ENCODE measurements at places on chromosomes 11 and 22.

- no peak for DNase-seq
Observed at GRCh38 chr11:87156970-87157369, 119.2 kb downstream of the TMEM135 start.

GRCh38 chr22:35752863-35753189, 35.2 kb downstream of the APOL5 start:
- no peak for DNase-seq

DNA sequence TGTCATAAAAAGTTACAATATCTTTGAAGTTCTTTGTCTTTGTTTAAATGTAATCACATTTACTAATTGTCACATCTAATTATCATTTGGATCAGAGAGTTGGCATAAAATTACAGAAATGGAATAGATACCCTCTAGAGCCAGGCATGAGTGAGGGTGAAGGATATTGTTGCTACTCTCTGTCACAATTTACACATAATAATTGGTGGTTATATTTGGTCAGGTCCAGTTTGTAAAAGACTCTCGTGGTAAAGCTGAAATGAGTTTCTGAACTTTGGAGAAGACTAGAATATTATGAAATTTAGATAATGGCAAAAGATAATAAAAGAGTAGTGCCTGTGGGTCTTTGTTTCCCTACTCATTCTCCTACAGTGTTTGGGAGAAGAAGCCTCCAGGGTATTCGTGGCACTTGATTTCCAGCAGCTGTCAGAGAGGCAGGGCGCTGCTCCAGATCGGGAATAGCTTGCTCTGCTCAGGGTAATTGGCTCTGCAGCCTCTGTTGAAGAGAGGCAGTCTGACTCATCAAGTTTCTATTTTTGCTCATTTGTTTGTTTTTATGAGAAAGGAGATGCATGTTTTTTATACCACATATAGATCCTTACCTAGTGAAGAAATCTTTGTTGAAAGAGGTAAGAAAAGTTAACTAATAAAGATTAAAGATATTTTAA, 349.9 kb downstream of the CNTN5 start:
- no peak for DNase-seq

- DNase-seq: peak; percentile 40
Observed at GRCh38 chr22:49934891-49935557, 16.6 kb downstream of the CRELD2 start.

DNA sequence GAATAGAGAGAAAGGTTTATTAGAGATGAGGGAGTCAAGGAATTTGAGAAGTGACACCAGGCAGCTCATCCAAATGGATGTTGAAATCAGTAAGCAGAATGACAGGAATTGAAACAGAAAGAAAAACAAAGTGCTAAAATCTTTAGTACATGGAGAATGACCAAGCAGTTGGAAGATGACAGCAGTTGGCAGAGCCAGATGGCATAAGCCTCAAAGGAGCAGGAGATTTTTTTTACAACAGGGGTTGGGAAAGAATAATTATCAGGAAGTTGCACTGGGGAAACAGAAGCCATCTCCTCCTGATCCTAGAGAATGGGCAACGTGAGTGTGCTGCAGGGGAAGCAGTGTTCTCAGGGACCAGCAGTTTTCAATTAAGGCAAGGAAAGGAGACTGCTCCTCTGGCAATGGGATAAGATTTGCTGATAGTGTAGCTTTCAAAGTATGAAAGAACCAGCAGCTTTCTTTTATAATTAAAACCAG, 28.9 kb downstream of the RAB39A start:
- peak; percentile 83 for DNase-seq

GRCh38 chr22:42889304-42889703, 32.2 kb upstream of the ARFGAP3 start:
- peak; percentile 80 for DNase-seq

DNA sequence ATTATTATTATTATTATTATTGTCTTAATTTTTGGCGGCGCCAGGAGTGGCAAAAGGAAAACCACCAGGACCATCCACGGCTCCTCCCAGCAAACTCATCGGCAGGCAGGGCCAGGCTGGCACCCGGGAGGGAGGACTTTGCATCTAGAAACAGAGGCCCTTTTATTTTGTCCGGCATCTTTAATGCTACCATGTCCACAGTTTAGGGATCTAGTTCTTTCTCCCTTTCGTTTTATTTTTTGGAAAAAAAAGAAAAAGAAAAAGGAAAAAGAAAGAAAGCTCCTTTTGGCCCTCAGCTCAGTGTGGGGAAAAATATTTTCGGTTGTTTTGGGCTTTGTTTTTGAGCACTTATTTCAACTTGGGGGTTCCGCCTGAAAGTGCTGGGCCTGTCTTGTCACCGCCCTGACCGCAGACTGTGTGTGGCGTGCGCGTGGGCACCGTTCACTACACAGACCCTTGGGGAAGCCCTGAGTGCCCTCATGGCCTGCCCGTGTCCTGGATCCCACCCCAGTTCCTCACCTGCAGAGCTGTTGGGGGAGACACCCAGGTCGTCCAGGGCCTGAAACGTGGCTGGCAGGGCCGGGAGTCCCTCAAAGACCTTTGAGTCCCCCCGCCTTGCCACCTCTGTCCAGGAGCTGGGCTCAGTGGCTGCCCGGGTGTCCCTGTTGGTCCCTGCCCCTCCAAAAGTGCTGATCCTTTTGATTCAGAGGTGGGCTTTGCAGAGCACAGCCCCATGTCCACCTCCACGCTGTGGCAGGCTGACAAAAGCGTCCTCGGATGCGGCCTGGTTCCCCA, 69.1 kb upstream of the PPARA start:
- DNase-seq: no peak
